ENCODE measurements at places on chromosomes 5 and 9.

- no peak overlapping the region for H3K4me3 ChIP-seq
- no peaks in the 10 kb centered on the region for H3K4me1 ChIP-seq
- H3K27me3 ChIP-seq, result no peaks in the 10 kb centered on the region
- peak; percentile 60 for DNase-seq
Measured at GRCh38 chr9:99807276-99807852, 14.3 kb upstream of the NR4A3 start.

DNA sequence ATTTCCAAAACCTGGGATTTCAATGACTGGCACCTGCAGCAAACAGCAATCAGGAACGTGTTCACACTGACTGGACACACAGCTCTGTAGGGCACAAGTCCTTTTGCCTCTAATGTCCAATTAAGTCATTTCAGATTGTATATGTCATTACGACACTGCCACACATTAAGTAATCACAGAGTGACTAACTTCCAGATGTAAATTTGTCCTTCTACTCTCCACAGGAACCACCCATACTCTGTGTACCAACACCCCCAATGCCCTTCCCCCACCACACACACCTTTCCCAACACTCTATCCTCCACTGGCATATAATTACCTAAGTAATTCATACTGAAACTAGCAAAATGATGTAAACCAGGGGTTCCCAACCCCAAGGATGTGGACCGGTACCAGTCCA is 30.5 kb downstream of the LARS1 start:
- no peak overlapping the region for H3K27ac ChIP-seq
- H3K27me3 ChIP-seq, result no peaks in the 10 kb centered on the region
- no peaks in the 10 kb centered on the region for H3K4me1 ChIP-seq

DNA sequence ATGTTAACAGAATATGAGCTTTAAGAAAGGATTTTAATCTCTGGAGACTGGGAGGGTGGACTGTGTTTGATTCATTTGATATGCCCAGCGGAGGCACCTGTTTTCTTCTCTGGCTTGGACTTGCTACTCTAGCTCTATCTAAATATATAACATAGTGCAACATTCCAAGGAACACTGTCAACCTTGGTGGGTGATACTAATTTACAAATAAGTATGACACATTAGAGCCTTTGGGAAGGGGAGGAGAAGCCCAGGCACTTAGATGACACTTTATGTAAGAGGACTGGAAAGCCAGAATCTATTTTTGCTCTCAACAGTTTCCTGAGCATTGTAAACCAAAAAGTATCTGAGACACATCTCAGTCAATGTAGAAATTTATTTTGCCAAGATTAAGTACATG is 83.4 kb upstream of the SHISAL2B start:
- H3K4me3 ChIP-seq, result no peak overlapping the region
- H3K27ac ChIP-seq, result no peak overlapping the region
- DNase-seq, result no peak

GRCh38 chr9:109629615-109630014 is 131.5 kb upstream of the PTPN3 start:
- peaks cover 19% of the 10 kb centered on the region for H3K27me3 ChIP-seq
- no peak overlapping the region for H3K27ac ChIP-seq

DNA sequence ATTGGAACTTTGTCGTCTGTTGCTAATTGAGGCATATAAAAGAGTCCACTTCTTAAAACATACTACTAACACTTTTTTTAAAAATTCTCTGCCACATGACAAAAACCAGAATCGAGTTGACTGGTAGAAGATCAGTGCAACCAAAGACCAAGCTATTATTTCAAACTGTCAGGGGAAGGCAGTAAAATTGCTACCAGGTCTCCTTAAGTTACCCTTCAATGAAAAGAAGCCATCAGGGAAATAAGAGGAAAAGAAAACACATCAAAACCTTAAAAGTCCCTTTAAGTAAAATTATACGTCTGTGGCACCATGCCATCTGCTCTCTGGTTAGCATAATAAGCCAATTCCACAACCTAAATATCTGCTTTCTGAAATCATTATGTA is 9.6 kb downstream of the ZNF608 start:
- H3K36me3 ChIP-seq, result no peaks in the 10 kb centered on the region
- no peak overlapping the region for H3K4me3 ChIP-seq
- H3K27ac ChIP-seq, result no peak overlapping the region
- DNase-seq, result no peak
- no peaks in the 10 kb centered on the region for H3K27me3 ChIP-seq
- H3K4me1 ChIP-seq, result peaks cover 23% of the 10 kb centered on the region

- H3K4me3 ChIP-seq, result no peak overlapping the region
- no peak for DNase-seq
- no peaks in the 10 kb centered on the region for H3K4me1 ChIP-seq
- H3K36me3 ChIP-seq, result no peaks in the 10 kb centered on the region
Measured at GRCh38 chr9:79061752-79062616, 509.8 kb upstream of the TLE4 start.

DNA sequence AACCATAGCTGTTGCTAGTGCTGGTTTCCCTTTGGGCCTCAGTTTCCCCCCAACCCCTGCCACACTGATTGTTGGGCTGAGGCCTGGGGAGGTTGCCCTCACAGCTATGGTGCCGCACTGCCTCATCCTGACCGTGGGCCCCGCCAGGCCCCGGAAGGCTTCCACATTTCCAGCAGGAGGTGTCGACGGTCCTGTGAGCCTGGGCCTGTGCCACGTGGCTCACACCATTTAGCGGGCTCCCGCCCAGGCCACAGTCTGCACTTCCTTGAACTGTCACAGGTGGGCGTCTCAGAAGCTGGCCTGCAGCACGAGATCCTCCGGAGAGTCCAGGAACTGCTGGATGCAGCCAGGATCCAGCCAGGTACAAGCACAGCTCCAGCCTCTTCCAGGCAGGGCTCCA is 45.7 kb downstream of the LRSAM1 start:
- H3K4me3 ChIP-seq, result no peak overlapping the region
- no peak for DNase-seq
- H3K36me3 ChIP-seq, result peaks cover 33% of the 10 kb centered on the region
- H3K27ac ChIP-seq, result no peak overlapping the region

- no peak for DNase-seq
- H3K4me3 ChIP-seq, result no peak overlapping the region
- H3K27ac ChIP-seq, result no peak overlapping the region
Measured at GRCh38 chr5:125877248-125877647, 546.0 kb upstream of the GRAMD2B start.

DNA sequence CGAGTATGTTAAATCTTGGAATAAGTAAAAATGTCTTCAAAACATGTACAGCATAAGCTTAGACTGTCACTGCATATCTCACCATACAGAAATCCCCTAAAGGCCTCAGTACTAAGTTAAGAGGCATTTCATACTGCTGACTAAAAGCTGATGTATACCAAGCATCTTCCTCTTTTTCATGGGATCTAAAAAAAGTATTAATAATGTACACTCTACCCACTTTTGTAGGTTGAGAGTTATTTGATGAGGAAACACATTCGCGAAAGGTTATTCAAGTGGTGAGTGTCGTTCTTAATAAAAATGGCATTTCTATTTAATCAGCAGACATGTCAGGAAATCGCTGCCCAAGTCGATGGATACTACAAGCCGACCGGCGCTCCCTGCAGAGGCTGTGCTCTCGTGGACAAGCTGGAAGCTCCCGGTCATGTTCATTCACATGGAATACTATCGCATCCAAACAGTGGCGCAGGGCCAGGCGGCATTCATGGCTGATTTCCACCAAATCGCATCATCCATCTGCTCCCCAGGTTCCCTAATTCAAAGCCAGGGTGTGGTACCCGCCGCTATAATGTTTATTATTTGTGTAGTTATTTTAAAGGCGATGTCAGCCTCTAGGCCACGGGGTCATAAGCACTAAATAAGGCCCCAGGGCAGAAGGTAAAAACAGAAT is 724 bp downstream of the SGTB start:
- H3K36me3 ChIP-seq, result peaks cover 30% of the 10 kb centered on the region
- peak; percentile 12 for DNase-seq
- H3K4me1 ChIP-seq, result peaks cover 5% of the 10 kb centered on the region
- H3K27me3 ChIP-seq, result no peaks in the 10 kb centered on the region

DNA sequence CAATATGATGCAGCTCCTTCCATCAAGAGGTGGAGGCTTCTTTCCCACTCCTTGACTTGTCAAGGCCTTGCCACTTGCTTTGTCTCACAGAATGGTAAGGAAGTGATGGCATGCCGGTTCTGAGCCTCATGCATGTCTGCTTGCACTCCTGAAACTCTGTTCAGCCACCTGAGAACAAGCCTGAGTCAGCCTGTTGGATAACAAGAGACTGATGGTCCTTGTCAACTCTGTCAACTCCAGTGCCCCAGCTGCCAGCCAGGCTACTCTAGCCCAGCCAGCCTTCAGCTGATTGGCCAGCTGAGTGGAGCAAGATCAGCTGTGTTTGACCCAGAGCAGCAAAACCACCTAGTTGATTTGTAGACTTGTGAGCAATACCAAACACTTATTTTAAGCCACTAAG is 4.4 kb upstream of the TENT4A start:
- H3K27me3 ChIP-seq, result peaks cover 6% of the 10 kb centered on the region
- no peak overlapping the region for H3K4me3 ChIP-seq
- no peak for DNase-seq
- no peaks in the 10 kb centered on the region for H3K36me3 ChIP-seq

DNA sequence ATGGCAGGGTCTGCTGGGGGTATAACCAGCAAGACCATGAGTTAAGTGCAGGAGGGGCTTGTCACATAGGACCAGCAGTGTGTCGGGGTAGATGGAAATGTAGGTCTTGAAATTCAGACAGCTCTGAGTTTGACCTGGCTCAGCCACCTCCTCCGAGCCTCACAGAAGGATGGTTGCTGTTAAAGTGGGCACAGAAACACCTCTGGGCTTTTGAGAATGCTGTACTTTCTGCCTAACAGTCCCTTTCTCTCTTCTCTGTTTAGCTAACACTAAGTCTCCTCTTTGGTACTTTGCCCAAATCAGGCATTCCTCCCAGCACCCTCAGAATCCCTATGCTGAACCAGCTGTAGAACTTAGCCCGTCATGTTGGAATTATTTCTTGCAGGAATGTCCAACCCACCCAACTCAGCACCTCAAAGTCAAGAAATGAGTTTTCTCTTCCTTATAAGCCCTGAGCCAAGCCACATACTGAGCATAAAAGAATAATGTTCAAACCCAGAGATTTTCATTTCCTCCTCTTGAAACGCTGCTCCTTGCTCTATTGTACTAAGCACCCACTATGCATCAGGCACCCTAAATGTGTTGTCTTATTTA is 41.7 kb upstream of the MATR3 start:
- no peaks in the 10 kb centered on the region for H3K27me3 ChIP-seq
- no peak overlapping the region for H3K27ac ChIP-seq
- no peaks in the 10 kb centered on the region for H3K36me3 ChIP-seq
- H3K4me3 ChIP-seq, result no peak overlapping the region
- H3K4me1 ChIP-seq, result no peaks in the 10 kb centered on the region

Data from neuronal stem cell (in vitro differentiated cells).